ENCODE measurements at places on chromosomes 1 and 21.

GRCh38 chr1:208106218-208106617 lies 138.0 kb downstream of the PLXNA2 start:
- DNase-seq: no peak

DNA sequence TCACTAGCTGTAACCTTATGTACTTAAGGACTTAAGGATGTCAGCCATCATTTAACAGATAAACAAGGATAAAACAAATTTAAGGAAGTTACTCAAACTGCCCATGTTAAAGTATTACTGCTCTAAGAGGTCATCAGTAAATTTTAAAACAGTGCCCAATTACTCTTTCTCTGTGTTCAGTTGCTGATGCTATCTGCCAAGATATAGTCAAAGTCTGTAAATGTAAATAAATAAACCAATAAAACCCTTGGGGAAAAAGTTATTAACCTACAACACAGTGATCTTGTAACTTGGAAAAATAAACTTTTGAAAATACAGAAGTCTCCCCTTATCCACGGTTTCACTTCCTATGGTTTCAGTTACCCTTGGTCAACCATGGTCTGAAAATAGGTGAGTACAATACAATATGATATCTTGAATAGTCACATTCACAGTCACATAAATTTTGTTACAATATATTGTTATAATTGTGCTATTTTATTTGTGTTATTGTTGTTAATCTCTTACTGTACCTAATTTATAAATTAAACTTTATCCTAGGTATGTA lies 501.8 kb downstream of the LMO4 start:
- DNase-seq: no peak

DNA sequence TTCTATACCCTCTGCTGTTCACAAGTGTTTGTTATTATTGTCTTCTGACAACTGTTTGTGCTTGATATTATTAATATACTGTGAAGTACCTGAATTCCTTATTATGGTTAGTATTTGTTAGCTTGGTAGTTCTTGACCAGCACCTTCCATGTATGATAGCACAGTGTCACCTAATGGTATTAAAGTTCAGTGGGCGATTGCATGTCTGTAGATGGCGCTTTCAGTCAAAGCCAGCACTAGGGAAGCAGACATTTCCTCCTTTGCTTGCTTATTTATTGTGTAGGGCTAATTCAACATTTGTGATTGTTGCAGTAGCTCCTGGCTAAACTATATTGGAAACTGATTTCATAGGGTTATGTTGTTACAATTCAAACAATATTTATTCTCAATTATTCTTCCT lies 218.0 kb downstream of the ZP4 start:
- DNase-seq: no peak

DNA sequence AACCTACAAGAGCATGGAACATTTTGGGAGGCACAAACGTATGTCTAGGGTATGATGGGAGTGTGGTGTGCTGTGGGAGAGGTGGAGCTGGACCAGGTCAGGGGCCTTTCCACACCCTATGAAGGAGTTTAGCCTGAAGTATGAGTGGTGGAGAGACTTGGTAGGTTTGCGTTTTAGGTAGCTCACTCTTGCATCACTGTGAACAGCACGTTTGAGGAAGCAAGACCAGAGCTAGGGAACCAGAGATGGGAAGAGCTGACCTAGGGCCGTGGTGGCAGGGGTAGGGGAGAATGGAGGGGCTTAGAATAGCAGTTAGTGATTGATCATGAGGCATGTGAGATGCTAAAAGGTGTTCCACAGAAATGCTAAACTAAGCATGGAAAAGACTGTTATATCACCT lies 25.1 kb upstream of the ZFP69B start:
- DNase-seq: no peak

DNA sequence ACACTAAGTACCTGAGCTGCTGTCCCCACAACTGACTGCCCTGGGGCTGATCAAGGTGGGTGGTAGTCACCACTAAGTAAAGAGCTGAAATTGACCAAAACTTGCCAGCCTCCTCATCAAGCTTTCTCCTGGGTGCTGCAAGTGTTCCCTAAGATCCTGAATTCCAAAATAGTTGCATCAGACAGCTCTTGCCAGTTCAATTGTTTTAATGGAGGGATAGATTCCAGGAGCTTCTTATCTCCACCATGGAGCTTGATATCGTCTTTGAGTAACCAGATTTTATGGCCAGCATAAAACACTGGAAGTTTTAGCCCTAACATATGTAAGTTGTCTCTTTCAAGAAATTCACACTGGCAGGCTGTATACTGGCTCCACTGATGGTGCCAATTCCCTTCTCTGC lies 90.3 kb downstream of the NID1 start:
- no peak for DNase-seq

- no peak for DNase-seq
Observed at GRCh38 chr1:3174487-3175247, 105.7 kb downstream of the PRDM16 start.

DNA sequence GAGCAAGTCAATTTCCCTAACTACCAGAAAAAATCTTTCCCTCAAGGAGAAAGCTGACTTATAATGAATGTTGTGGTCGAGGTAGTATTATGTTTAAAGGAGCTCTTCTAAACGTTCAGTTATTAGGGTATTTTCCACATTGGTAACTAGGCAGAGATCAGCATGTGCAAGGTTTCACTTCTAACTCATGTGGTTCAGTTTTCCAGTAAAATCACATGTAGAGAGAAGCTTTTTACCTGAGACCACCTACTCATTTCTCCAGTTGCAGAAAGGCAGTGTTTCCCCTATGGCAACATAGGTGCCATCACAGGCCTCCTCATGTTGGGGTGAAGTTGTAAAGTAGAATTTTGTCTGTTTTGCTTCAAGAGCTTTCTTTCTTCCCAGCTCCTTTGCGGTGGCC lies 23.7 kb downstream of the IL23R start:
- no peak for DNase-seq
